ENCODE measurements at places on chromosomes 13 and 19.

GRCh38 chr13:33785384-33785783 lies 32.6 kb upstream of the RFC3 start:
- DNase-seq = no peak
- H3K27me3 ChIP-seq = no peaks in the 10 kb centered on the region
- H3K27ac ChIP-seq = no peak overlapping the region

DNA sequence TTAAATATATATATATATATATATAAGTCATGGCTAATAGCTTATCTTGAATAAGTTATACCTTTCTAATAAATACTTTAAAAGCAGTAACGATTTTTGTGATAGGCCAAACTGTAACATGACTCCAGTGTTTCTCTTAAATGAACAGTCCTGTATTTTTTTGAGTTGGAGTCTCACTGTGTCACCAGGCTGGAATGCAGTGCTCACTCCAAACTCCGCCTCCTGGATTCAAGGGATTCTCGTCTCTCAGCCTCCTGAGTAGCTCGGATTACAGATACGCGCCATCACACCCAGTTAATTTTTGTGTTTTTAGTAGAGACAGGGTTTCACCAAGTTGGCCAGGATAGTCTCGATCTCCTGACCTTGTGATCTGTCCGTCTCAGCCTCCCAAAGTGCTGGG lies 814.2 kb upstream of the SLITRK5 start:
- peak; percentile 43 for DNase-seq
- no peaks in the 10 kb centered on the region for H3K36me3 ChIP-seq
- H3K4me1 ChIP-seq = no peaks in the 10 kb centered on the region
- no peak overlapping the region for H3K4me3 ChIP-seq
- no peak overlapping the region for H3K27ac ChIP-seq

GRCh38 chr13:79837741-79838450 lies 356.9 kb downstream of the NDFIP2 start:
- DNase-seq = no peak
- H3K27me3 ChIP-seq = no peaks in the 10 kb centered on the region
- no peak overlapping the region for H3K27ac ChIP-seq
- no peak overlapping the region for H3K4me3 ChIP-seq
- no peaks in the 10 kb centered on the region for H3K4me1 ChIP-seq
- H3K36me3 ChIP-seq = peaks cover 16% of the 10 kb centered on the region

DNA sequence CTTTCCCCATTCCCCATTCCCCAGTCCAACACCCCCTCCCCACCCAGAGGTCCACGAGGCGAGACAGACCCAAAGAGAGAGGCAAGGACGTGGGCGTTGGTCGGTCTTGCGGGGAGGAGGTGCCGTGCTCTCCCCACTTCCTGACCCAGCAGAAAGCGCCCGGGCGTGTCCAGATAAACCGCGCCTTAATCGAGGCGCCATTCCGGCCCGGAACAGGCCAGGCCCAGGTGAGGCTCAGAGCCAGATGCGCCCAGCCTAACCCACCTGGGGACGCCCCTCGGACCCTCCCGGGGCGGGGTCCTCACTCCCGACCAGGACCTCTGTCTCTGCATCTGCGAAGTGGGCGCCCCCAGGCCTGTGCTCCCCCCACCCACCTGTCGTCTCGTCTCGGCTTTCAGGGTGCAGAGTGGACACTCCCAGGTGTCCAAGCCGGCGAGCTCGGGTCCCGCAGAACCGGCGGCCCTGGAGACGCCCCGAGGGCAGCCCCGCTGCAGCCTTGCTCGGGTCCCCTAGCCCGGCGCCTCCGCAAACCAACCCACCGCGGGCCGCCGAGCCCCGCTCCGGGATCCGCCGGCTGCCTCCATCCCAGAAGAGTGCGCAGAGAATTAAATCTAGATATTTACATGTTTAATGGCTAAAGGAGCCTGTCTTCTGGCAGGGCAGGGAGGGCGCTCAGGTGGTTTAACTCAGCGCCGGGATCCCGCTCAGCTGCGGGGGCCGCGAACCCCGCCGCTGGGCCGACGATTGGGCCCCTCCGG lies 5.0 kb upstream of the ONECUT3 start:
- H3K4me3 ChIP-seq = peak overlapping the region; percentile 83
- no peaks in the 10 kb centered on the region for H3K36me3 ChIP-seq

DNA sequence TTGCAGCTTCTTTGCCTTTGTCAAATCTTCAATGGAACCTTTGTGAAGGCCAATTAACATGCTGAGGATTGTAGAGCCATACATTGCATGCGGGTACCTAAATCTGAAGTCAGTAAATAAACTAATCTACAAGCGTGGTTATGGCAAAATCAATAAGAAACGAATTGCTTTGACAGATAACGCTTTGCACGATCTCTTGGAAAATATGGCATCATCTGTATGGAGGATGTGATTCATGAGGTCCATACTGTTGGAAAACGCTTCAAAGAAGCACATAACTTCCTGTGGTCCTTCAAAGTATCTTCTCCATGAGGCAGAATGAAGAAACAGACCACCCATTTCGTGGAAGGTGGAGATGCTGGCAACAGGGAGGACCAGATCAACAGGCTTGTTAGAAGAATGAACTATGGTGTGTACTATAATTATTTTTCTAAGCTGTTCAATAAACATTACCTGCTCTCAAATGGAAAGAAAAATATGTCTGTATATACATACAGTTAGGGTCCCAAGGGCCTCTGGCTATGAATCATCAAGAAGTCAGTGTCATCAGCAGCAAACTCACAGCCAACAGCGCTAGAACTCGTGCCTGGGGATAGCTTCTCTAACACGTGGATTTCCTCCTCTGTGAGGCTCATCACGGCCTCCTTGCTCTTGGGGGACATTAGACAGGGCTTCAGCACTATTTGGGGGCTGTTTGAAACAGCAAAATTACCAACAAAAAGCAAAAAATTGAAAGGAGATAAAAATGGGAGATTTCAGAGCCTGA lies 2.9 kb upstream of the CD70 start:
- H3K27ac ChIP-seq = no peak overlapping the region
- H3K4me1 ChIP-seq = no peaks in the 10 kb centered on the region
- H3K36me3 ChIP-seq = peaks cover 7% of the 10 kb centered on the region
- H3K27me3 ChIP-seq = peaks cover 19% of the 10 kb centered on the region

GRCh38 chr19:18428173-18428786 lies 9.1 kb downstream of the SSBP4 start:
- H3K4me3 ChIP-seq = peak overlapping the region; percentile 34
- peaks cover 4% of the 10 kb centered on the region for H3K4me1 ChIP-seq
- H3K36me3 ChIP-seq = no peaks in the 10 kb centered on the region
- DNase-seq = no peak

- H3K4me1 ChIP-seq = no peaks in the 10 kb centered on the region
- no peak for DNase-seq
- no peak overlapping the region for H3K27ac ChIP-seq
- H3K4me3 ChIP-seq = no peak overlapping the region
- H3K27me3 ChIP-seq = no peaks in the 10 kb centered on the region
- no peaks in the 10 kb centered on the region for H3K36me3 ChIP-seq
These were observed 63.5 kb upstream of the HMGB1 start for GRCh38 chr13:30529085-30529834.

DNA sequence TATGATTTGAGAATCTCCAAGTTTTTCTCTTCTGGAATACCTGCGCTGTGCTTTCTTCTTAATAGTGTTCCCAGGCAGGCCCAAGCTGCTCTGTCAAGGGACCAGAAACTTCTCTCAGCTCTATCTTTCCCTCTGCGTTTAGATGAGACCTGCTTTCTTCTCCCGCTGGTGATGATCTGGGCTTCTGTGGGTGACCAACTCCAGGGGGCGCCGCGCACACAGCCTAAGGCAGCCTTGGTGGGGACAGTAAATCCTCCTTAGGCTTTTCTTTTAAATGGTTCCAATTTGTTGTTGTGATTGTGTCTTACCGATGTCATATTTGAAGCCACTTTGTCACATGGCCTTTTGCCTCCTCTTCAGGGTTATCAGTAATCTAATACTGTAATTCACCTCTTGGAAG lies 439.4 kb upstream of the KLF12 start:
- no peaks in the 10 kb centered on the region for H3K36me3 ChIP-seq
- no peak overlapping the region for H3K27ac ChIP-seq
- no peaks in the 10 kb centered on the region for H3K4me1 ChIP-seq
- H3K27me3 ChIP-seq = no peaks in the 10 kb centered on the region
- DNase-seq = peak; percentile 58
- no peak overlapping the region for H3K4me3 ChIP-seq

DNA sequence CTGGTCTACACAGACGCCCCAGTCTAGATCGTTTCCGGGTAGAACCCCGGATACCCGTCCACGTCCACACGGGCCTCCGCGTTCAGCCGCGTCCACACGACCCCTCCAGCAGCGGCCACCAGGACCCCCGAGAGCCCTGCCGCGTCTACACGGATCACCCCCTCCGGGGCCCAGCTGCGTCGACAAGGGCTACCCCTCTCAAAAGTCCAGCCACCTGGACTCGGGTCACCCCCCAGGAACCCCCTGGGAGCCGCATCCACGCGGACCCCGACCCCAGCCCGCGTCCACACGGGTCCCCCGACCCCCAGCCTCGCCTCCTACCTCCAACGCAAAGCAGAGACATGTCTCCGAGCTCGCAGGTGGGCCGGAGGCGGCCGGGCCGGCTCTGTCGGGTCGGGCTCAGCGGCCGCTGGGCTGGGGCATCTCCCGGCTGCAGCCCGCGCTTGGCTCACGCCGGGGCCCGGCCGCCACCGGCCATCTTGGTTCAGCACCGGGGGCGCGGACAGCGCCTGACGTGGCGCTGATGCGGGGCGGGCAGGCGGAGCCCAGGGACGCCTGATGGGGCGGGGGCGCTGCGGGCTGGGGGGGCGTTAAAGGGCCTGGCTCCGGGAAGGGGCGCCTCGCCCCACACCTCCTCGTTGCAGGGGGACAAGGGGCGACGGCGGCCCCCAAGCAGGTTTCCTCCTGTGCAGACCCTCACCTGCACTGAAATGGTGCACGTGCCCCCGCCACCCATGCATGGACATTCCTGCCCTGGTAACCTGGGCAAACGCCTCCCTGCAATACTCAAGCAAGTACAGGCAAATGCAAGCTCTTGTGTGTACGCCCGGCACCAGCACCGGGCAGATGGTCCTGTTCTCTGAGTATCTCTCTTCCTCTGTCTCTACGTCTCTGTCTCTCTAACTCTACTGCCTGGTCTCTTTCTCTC lies at the start of gene UNC13A:
Gene UNC13A, minus strand, starts transcription at position 498 of the 928 bp plus-strand sequence. Its CDS starts 155 bp downstream, at position 343.
- DNase-seq = peak; percentile 83
- H3K27ac ChIP-seq = no peak within 1 kb of the TSS
- peaks cover 4% of the 10 kb centered on the region for H3K4me1 ChIP-seq
- no peaks in the 10 kb centered on the region for H3K27me3 ChIP-seq
- H3K4me3 ChIP-seq = peak within 1 kb of the TSS; percentile 100

DNA sequence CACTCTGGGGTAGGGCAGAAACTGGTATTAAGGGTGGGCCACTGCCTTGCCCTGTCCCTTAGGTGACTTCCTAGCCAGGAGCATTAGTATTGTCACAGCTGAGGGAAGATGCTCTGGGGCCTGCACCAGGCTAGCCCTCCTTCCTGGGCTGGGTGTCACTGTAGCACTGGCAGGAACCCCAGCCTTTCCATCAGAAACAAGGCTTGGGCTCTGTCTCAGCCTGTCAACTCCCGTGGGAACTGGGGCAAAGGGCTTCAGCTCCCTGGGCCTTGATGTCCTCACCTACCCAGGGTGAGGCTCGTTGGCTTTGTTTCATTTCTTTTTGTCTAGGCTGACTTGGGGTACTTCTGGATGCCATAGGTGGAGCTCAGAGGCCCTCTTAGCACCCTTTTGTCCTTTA lies 18.0 kb downstream of the PAF1 start:
- peaks cover 83% of the 10 kb centered on the region for H3K36me3 ChIP-seq
- H3K4me3 ChIP-seq = no peak overlapping the region
- no peaks in the 10 kb centered on the region for H3K4me1 ChIP-seq
- H3K27me3 ChIP-seq = no peaks in the 10 kb centered on the region
- H3K27ac ChIP-seq = no peak overlapping the region

GRCh38 chr19:34345947-34346351 lies 19.0 kb upstream of the GPI start:
- H3K4me1 ChIP-seq = no peaks in the 10 kb centered on the region
- H3K27me3 ChIP-seq = no peaks in the 10 kb centered on the region

GRCh38 chr13:94921181-94921580 lies 208.8 kb upstream of the SOX21 start:
- no peaks in the 10 kb centered on the region for H3K36me3 ChIP-seq
- H3K4me1 ChIP-seq = peaks cover 6% of the 10 kb centered on the region
- H3K27me3 ChIP-seq = no peaks in the 10 kb centered on the region
- no peak overlapping the region for H3K4me3 ChIP-seq

DNA sequence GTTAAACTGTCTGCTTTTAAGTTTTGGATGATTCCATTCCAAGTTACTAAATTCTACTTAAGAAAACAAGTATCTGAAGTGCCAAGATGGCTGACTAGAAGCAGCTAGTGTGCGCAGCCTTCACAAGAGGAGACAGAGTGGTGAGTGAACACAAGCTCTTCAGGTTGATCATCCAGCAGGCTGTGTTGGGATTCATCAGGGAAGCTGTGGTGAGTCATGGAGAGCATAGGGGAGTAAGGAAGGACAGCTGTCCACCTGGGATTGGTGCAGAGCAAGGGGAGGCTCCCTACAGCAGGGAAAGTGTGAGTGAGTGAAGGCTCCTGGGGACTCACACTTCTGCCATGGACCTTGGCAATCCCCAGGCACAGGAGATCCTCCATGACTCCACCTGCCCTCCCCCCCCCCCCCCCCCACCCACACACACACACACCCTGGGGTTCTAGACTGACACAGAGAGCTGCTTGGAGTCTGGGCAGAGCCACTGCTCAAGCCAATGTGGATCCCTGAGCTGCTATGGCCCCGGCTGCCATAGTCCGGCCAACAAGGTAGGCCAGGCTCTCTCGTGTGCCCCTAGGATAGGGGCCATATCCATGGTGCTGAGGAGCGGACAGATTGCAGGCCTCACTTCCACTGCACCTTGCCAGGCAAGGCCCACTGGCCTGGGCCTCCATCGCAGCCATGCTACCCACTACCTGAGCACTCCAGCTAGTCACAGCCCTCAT lies 23.5 kb downstream of the SLC25A15 start:
- H3K36me3 ChIP-seq = peaks cover 42% of the 10 kb centered on the region
- no peak overlapping the region for H3K4me3 ChIP-seq
- H3K27ac ChIP-seq = no peak overlapping the region
- no peaks in the 10 kb centered on the region for H3K27me3 ChIP-seq
- H3K4me1 ChIP-seq = no peaks in the 10 kb centered on the region
- DNase-seq = no peak

GRCh38 chr13:45167611-45168554 lies 33.0 kb downstream of the KCTD4 start:
- H3K36me3 ChIP-seq = peaks cover 18% of the 10 kb centered on the region
- no peak for DNase-seq
- no peak overlapping the region for H3K27ac ChIP-seq
- no peaks in the 10 kb centered on the region for H3K27me3 ChIP-seq

DNA sequence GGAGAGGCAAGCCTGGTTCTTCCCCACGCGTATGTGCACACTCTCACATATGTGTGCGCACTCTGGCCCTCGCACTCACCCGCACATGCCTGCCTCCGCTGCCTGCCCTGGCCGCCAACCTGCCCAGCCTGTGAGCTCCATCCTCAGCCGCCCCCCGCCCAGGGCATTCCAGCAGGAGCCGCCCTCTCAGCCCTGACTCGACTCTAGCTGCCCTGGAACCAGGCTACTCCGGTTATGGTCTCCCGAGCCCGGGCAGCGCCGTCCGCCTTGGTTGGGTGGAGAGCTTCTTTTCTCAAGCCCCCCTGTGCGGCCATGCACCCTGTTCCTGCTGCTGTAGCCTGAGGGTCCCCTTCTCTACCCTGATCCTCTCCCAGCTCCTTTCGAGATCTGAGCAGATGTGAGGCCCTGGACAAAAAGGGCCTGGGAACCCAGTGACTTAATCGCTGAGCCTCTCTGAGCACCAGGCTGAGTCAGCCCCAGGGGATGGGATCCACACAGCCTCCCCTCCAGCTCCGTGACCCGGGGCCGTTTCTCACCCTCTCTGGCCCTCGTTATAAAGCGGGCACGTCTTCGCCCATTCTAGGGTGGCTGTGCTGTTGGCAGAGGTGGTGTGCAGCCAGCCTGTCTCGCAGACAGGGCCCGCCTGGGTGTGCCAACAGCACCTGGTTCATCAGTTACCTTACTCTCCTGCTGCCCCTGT lies 191.5 kb downstream of the TEX29 start:
- H3K4me3 ChIP-seq = no peak overlapping the region
- no peaks in the 10 kb centered on the region for H3K27me3 ChIP-seq
- no peaks in the 10 kb centered on the region for H3K36me3 ChIP-seq
- no peak overlapping the region for H3K27ac ChIP-seq
- H3K4me1 ChIP-seq = no peaks in the 10 kb centered on the region
